ENCODE measurements at places on chromosomes 1 and 21.

- no peak for DNase-seq
These were observed 29.1 kb downstream of the STPG1 start for GRCh38 chr1:24384251-24385090.

- DNase-seq = no peak
These were observed 64.8 kb downstream of the DPT start for GRCh38 chr1:168664069-168664834.

GRCh38 chr1:205048382-205048781 is 5.4 kb downstream of the CNTN2 start:
- DNase-seq = peak; percentile 97

DNA sequence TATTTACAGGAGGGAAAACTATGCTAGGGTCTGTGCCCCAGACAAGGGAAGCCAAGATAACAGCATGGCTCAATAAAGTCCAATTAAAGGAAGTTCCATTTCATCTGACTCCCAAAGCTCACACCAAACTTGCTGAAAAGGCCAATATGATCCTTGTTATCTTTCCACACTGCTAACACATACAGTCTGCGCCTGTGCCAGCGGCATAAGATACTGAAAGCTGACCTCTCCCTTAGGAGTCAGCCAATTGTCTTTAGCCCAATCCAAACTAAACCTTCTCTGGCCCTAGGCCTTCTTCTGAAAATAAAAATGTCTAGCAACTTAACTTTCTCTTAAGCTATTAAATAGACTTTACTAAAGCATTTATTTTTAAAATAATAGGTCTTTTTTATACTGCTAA is 179.0 kb upstream of the PLD5 start:
- no peak for DNase-seq

DNA sequence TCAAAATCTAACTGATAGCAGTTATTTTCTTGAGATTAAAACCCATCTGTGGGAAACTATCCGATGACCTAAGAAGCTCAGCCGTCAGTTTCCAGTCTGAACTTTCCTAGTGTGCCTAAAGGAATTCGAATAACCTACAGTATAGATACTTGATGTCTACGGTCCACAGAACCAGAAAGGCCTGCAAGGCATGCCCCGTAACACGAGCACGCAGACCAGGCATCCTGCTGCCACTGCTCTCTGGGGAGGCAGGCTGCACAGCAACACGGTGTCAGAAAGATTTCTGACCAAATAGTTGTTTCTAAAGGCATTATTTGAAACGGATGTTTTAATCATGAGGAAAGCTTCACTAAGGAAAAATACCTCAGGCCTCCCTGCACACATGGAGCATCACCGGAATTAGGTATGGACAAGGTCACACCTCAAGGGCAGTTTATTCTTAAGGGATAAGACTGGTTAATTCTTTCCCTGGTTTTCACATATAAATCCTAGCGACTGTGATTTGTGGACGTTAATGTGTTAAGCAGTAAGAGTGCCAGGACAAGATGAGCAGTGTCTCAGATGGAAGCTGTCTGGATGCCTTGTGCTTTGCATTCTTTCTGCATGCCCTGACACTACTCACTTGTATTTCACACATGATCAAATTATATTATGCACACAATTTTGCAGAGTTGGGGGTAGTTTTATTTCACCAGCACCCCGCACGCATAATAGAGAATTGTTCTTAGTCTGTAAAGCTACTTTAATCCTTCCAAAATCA is 49.0 kb upstream of the NADK start:
- no peak for DNase-seq

- DNase-seq = no peak
These were observed 65.8 kb downstream of the TRABD2B start for GRCh38 chr1:47931395-47931794.

DNA sequence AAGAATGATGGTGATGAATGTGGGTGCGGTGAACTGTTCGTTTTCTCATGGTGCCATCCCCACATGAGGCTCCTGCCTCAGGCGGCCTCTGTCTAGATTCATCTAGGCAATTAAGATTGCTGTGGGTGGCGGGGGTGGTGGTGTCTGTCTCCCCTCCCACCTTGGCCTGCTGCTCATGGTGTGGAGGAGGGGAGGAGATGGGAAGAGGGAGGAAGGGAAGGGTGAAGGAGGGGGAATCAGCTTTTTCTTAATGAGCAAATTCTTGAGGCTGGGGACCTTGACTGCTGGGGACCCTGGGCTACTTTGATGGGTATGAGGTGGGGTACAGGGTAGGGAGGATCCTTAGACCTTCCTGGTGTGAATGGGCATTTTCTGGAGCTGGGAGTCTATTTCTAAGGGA is 55.8 kb downstream of the H3-3A start:
- no peak for DNase-seq

DNA sequence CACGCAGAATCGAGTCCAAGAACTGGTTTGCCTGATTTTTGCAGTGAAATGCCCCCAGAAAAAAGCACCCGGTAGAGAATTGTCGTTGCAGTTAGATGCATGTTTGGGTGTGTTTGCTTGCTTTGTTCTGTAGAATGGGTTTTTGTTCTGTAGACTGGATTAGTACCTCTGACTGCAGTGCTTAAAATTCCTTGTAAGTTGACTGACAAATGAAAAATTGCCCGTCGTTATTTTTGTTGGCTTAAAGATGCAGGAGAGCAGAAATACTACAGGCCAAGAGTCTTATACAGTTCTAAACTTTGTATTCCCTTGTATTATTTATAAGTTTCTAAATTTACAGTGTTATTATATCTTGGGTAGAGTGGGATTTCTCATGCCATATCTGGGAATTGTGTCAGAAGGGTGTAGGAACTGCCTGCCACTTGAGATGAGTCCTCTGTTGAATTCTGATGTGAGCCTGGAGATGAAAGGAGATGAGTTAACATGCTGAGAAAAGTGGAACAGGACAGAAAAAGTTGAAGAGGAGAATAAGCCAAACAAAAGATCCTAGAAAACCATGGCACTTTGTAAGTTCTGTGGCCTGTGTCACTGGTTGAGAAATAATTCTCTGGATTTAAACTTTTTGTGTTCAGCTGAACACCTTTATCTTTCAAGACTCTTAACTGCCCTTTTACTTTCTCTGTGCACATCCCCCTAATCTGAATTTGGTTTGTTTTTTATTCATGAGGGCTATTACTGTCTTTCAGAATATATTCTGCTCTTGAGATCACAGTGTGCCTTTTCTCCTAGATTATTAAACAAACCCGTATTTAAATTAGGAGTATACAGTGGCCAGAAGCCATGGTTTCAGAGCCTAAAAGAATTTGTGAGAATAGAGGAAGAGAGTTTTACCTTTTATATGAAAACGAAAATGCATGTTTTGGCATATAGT is 1.4 kb downstream of the DESI2 start:
- DNase-seq = no peak

DNA sequence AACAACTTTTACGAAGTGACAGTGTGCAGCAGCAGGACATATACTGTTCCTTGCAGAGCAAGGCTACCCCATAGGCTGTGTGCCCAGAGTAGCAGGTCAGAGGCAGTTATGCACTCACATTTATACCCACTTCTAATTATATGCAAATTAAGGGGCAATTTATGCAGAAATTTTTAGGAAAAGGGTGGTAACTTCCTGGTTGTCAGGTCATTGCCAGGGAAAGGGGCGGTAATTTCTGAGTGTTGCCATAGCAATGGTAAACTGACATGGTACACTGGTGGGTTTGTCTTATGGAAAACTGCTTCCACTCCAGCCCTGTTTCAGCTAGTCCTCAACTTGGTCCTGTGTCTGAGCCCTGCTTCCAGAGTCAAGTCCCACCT is 12.0 kb upstream of the SLAMF1 start:
- DNase-seq = no peak

GRCh38 chr1:29688471-29689365 is 452.4 kb downstream of the PTPRU start:
- DNase-seq = no peak

DNA sequence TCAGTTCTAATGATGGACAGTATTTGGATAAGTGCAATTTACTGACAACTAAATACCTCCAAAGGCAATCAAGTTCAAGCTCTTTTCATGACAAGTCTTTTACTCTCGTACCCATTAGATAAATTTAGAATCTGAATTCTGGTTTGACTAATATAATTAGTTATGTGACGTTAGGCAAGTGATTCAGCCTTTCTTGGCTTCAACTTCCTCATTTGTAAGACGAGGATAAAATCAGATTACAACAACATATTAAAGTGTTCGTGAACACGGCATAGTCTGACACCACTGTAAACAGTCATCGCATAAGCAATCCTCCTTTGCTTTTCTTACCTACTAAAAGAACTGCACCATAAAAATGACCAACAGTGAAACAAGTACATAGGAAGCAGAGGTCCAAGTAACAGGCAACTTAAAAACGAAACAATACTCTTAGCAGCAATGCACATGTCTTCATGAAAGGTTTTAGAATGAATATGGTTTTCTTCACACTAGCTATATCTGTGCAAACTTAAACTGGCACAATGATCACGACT is 25.7 kb downstream of the COA6 start:
- no peak for DNase-seq

GRCh38 chr1:95770581-95770980 is 536.6 kb downstream of the RWDD3 start:
- no peak for DNase-seq

DNA sequence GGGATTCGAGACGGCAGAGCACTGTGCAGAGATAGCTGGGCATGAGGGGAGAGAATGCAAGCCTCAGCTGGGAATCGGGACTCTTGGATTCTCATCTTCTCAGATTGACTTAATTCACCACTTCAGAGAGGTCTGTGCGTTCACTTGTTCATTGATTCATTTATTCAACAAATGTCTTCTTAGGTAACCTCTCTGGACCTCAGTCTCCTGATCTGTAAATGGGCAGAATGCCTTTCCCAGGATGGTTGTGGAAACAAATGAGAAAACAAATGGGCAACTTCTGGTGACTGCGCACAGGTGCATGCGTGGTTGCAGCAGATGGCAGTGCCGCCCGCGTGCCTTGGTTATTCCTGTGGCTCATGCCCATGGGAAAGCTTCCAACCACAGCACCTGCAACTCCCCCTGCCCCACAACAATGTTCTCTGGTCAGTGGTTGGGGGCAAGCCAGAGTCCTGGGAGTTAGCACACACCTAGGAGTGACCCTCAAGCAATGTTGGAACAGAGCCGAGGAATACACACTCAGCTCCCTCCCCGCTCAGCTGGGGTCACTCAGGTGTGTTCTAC is 110.1 kb upstream of the RUNX3 start:
- DNase-seq = no peak

- DNase-seq = no peak
These were observed 182.6 kb upstream of the EDN2 start for GRCh38 chr1:41666981-41667631.

- DNase-seq = no peak
These were observed 90.8 kb upstream of the USP25 start for GRCh38 chr21:15638856-15639549.

GRCh38 chr1:17510138-17510537 is 29.4 kb upstream of the ARHGEF10L start:
- no peak for DNase-seq

GRCh38 chr1:183234660-183235476 is 48.8 kb downstream of the LAMC2 start:
- DNase-seq = peak; percentile 63

DNA sequence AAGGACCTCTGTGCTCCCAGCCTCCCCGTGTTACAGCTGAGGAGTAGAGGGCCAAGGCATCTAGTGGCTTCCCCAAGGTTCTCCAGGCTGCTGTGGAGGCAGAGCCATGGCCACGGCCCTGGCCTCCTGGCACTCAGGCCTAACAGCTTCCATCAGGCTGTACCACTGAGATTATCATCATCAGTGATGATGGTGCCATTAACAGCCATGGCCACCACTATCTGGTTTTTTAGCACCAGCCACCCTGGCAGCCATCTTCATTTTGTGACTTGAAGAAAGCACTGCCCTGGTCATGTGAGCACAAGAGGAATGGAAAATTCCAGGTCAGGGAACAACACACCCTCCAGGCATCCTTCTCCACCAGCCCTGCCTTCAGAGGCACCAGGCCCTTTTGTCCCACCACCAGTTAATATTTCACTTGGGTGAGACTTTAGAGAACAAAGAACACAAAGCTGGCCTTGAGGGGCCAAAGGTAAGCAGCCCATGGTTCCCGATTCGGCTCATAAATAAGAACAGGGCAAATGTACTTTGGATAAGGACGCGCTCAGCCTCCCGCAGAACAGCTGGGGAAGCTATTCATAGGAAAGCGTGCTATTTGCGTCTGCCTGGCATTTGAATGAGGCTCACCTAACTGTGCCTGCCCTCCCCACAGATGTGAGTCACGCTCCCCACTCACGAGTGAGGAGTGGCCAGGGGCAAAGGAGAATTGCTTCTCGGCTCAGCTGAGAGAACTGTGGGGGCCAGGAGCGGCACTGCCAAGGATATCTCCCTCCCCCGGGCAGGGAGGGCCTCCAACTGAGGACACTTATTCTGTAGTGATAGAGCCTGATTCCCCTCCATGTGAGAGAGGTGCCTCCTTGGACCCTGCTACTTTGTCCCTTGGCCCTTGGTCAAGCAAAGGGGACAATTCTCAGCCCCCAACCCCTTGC is 95.6 kb downstream of the CD58 start:
- no peak for DNase-seq

DNA sequence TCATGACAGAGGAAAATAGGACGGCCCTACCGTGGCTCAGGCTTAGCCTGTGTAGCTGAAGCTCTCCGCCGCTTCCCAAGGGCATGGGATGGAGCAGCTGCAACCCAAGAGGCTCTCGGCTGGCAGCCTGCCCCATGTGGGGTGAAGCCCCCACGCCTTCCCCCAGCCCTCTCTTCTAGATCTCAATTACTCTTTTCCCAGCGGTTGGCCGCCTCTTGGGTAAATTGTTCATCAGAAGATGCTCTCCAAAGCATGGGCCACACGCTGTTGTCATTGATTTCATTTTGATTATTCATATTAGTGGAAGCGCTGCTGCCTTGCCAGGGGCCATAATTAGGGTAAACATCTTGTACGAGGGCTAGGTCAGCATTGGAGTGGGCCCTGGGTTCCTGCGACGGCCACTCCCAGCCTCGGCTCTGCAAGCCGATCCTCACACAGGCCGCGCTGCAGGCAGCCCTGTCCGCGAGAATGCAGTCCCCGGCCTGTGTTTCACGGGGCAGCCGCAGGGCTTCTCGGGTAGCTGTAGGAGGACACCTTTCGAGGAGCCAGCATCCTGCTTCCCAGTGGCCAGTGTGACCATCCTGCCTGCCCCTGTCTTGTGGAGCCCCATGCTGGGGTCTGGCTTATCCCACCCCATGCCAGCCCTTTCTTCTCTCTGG is 114.4 kb upstream of the VAMP3 start:
- DNase-seq = no peak

DNA sequence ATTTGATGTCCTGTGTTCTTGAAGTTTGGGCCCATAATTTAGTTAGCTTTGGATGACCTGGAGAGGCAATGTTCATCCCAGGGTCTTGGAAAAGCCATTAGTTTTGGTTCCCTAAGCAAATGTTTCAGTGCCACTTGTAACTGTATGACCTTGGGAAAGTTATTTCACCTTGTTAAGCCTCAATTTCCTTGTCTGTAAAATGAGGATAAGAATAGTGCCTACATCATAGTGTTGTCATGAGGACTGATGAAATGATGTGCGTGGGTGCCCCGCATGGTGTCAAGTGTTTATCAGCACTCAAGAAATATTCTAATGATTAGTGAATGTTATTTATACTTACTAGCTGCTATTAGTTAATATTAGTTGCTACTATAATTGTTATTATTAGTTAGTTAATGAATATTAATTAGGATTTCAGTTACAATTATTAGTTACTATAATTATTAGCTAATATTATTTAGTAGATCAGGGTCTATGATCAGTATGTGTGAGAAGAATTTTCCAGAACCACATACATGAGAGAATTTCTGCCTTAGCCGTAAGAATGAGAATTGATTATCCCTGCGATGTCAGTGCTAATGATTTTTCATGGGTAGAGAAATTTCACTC is 1.9 kb downstream of the SH3BGR start:
- no peak for DNase-seq
